Spinal cord (tissue), 10 donors: ENCODE measurements at places on chromosomes 6 and 20. TPM values are rescaled to one million over a fixed set of nuclear protein-coding genes. Genes with fewer than 3 reads are reported as not detected.

The TFAP2A gene
- polyA plus RNA-seq: 9.2 TPM

The SLC17A4 gene
- not detected for polyA plus RNA-seq

The TEAD3 gene
- 7.2 TPM for polyA plus RNA-seq

The MOXD1 gene
- 11.4 TPM for polyA plus RNA-seq

The PTK6 gene
- 1.1 TPM for polyA plus RNA-seq

The SMLR1 gene
- 0.17 TPM for polyA plus RNA-seq

The PACRG gene
- 21.2 TPM for polyA plus RNA-seq

The SLC35D3 gene
- polyA plus RNA-seq: 0.71 TPM

The ETV7 gene
- 0.29 TPM for polyA plus RNA-seq
